Epithelial cell of prostate (primary cell): ENCODE measurements at places on chromosomes 4 and X.
A peak's percentile ranks its signal among the peaks of the same experiment; 100 is the strongest.

GRCh38 chr4:163611784-163612445, 117.4 kb downstream of the TMA16 start:
- DNase-seq: no peak

- DNase-seq: no peak
Measured at GRCh38 chr4:119299260-119299671, 22.7 kb downstream of the FABP2 start.

DNA sequence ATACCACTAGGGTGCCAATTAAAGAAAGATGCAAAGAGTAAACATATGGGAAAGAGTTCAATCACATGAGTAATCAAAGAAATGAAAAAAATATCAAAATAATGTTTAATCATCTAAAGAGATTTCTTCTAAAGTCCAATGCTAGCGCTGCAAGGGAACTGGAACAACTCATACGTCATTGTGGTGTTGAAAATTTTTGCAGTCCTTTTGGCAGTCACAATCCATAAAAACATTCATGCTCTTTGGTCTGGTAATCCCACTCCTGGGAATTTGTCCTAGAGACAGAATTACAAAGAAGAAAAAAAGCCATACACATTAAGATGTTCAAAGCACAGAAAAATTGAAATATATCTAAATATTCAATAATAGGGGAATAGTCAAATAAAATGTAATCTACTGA, 4.6 kb downstream of the P2RY4 start:
- no peak for DNase-seq

DNA sequence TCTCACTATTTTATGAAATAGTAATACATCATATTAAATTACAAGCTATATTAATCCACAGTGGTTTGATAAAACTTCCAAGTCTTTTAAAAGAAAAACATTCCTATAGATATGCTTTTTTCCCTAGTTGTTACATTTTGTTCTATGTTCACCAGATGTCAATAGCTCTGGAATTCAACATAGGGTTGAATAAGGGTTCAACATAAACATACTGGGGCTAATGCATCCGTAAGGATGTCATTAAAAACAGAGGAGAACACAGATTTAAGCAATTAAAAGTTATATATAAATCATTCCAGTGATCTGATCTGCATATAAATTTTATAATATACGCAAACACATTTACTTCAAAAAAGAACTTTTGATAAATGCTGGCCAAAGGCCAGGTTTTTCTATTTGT, 32.5 kb downstream of the SULT1B1 start:
- no peak for DNase-seq

- no peak for DNase-seq
Measured at GRCh38 chr4:142447009-142447408, 399.1 kb downstream of the INPP4B start.

DNA sequence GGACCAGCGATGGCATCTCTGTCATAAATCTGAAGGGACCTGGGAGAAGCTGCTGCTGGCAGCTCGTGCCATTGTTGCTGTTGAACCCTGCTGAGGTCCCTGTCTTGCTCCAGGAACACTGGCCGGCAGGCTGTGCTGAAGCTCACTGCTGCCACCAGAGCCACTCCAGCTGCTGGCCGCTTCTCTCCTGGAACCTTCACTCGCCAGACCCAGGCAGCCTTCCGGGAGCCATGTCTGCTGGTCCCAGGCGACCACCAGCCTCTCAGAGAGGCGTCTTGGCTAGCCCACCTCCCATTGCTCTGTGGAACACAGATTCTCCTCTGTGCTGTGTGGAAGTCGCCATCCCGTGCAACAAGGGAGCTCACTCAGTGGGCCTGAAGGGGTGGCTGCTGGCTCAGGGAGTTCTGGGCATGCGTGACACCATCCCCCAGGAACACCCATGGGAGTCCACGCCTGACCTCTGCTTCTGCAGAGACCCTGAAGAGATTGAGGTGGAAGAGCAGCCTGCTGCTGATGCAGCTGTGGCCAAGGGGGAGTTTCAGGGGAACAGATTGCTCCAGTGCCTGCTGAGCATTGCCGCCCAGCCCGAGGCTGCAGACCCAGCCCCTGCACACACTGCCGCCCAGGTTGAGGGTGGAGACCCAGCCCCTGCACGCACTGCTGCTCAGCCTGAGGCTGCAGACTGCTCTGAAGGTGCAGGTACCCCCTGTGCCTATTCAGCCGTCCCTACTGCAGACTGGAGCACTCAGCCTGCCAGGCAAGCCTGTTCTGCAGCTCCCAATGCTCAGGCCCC, 33.1 kb upstream of the CYP4V2 start:
- DNase-seq: no peak

DNA sequence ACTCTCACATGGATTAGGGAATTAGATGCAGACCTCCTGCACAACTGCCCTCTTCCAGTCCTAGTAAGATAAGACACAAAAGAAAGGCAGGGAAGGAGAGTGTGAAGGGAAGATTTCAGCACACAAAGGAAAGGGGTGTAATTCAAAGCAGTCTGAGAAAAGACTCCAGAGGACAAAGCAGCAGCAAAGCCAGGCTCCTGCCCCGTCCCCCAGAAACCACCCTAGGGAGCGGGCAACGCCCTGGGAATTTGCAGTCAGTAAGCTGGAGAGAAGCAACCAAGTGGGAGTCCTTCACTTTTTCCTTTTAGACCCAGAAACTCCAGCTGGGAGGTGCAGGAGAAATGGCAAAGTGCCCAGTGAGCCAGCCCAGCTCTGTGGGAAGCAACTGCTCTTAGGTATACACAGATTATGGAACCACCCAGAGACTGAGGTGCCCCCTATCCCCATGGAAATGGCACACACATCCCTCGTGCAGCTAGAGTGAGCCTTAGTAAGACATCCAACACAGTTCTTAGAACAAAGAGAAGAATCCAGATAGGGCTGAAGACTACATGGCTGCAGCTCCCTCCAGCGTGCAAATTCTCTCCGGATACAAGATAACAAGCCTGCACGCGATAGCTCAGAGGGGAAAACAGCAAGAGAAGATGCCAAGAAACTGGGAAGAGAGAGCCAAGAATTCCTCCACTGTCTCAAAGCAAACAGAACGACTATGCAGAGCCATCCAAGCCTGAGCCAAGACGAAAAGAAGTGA, 26.5 kb upstream of the IRAK1 start:
- no peak for DNase-seq

DNA sequence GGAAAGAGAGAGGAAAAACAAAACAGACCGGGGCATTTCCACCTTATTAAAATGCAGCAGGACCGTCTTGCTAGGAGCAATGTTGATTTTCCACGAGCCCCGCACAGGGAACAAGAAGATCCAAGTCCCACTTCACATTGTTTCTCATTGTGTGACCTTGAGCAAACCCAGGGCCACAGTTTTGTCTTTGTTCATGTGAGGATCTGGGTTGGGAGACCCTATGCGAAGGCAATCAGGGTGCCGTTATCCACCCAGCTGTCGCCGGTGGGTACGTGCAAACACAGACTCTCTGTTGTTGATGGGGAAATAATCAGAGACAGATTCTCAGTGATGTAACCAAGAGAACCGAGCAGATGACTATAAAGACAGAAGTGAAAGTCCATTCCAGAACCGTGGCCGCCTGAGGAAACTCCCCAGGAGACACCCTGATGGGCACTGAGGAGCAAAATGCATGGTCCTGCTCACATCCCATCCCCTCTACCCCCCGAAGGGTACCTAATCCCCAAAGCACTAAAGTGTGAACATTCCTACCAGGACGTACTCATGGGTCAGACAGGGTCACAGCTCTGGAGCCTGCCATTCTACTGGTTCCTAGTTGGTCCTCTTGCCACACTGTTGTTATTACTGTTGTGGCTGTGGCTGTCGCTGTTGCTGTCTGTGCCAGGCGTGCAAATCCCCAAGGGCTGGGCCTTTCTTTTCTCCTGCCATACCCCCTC, 102.7 kb upstream of the RBPJ start:
- no peak for DNase-seq

DNA sequence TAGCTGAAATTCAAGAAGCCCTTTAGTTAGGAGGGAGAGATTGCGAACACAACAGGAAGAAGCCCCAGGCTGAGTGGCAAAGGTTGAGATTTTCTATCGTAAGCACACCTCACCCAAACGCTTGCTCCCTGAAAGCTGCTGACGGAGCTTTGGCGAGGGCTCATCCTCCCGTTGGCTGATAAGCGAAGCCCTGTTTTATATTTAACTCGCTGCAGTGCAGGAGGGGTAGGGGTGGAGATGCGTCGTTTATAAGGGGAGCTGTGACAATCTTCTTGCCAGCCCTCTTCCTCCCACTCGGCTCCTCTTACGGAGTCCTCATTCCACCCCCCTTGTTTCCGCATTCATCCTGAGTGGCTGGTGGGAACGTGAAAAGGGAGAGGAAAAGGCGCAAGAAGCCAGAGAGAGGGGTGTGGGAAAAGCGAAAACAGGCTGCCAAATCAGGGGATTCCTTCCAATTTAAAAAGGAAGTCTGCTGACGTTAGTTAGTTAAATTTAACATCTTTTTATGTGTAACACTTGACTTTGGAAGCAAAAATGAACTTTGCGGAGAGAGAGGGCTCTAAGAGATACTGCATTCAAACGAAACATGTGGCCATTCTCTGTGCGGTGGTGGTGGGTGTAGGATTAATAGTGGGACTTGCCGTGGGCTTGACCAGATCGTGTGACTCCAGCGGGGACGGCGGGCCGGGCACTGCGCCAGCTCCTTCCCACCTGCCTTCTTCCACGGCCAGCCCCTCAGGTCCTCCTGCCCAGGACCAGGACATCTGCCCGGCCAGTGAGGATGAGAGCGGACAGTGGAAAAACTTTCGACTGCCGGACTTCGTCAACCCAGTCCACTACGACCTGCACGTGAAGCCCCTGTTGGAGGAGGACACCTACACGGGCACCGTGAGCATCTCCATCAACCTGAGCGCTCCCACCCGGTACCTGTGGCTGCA, at the start of gene ENPEP:
ENPEP (plus strand) TSS at position 275 of the 938 bp plus-strand sequence; CDS start at position 535, 260 bp downstream.
- DNase-seq: no peak

- DNase-seq: no peak
Measured at GRCh38 chr4:100588076-100588475, 70.3 kb upstream of the EMCN start.

- no peak for DNase-seq
Measured at GRCh38 chr4:180437601-180438000, 1805.6 kb upstream of the TENM3 start.

GRCh38 chrX:614136-614535, 16.5 kb upstream of the SHOX start:
- no peak for DNase-seq

GRCh38 chr4:6469144-6469543, 3.3 kb downstream of the PPP2R2C start:
- DNase-seq: no peak

DNA sequence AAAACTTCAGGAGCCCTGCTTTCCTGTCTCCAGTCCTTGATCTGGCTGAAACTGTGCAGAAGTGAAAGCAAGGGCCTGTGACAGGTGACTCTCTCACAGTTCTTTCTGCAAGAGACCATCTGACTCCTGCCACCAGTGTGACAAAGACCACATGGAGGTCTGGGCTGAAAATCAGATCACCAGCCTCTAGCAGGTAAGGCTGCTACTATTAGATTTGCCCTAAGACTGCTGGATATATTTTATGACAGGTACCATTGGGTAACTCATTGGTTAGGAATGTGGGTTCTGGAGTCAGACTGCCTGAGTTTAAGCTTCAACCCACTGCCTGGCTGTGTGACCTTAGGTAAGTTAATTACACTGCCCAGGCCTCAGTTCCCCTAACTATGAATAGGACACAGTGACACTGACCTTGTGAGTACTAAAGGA, 163.3 kb upstream of the SLC7A11 start:
- peak; percentile 8 for DNase-seq

DNA sequence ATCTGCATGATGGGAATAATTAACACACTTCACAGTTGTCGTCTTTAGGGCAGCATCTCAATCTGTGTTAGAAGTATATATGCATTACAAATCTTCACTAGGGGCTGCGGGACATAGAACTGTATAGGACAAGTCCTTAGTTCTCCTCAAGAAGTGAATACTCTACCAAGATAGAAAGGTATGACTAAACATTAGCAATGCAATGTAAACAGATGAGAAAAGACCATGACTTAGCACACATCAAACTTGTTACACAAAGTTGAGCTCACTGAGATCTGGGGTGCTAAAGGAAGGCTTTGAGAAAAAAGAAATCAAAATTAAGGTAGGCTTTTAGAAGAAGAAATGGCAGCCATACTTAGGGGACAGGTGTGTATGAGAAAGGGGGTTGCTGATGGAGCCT, 182.1 kb upstream of the MAP3K15 start:
- DNase-seq: peak; percentile 14

DNA sequence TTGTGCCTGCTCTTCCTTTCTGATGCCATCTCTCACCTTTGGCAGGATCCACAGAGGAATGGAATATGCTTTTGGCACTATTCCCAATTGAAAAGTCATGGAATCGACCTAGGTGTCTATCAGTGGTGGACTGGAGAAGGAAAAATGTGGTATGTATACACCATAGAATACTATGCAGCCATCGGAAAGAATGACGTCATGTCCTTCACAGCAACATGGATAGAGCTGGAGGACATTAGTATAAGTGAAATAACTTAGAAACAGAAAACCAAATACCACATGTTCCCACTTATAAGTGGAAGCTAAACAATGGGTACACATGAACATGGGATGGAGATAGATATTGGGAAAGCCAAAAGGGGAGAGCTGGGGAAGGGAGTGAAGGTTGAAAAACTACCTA, 58.3 kb upstream of the SMIM31 start:
- no peak for DNase-seq

DNA sequence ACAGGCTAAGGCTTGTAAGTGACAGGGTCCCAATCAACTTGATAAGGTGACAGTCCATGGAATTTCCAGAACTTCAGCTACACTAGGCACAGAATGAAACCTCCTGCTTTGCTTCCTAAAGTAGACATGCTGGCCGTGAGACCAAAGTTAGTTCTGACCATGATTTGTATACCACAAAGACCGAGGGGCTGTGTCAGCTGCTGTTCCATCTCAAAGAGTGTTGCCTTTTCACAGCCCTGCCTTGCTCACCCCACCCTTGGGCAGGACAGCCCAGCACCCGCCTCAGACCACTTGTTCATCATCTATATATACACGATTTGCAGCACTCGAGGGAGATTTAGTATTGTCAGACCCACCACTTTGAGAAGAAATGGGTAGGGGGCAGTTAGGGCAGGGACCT, 5.3 kb downstream of the IDS start:
- no peak for DNase-seq

DNA sequence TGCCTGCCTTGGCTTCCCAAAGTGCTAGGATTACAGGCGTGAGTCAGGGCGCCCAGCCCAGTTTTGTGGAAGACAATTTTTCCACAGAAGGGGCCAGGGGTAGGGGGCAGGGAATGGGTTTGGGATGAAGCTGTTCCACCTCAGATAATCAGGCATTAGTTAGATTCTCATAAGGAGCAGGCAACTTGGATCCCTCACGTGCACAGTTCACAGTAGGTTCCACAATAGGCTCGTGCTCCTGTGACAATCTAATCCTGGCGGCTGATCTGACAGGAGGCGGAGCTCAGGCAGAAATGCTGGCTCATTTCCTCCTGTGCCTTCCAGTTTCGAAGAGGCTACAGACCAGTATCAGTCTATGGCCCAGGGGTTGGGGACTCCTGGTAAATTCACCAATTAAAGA, 491.6 kb upstream of the AADAT start:
- DNase-seq: no peak

DNA sequence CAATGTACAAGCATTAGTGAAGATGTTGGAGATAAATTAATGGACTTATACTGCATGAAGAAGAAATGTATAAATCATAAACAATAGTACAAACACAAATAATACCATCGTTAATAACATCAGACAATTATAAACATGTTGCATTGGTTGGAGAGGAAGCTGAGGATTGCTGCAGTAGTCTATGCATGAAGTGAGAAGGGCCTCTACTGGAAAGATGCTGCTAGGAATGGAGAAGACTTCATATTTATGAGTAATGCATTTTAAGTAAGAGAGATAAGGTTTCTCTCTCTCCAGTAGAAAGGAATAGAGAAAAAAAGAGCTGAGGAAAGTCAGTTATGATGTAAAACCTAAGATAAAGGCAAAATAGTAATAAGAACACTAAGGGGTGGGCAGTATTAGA, 247.8 kb downstream of the GRID2 start:
- DNase-seq: no peak
